ENCODE measurements at places on chromosomes 3 and 15.
A peak's percentile ranks its signal among the peaks of the same experiment; 100 is the strongest.

DNA sequence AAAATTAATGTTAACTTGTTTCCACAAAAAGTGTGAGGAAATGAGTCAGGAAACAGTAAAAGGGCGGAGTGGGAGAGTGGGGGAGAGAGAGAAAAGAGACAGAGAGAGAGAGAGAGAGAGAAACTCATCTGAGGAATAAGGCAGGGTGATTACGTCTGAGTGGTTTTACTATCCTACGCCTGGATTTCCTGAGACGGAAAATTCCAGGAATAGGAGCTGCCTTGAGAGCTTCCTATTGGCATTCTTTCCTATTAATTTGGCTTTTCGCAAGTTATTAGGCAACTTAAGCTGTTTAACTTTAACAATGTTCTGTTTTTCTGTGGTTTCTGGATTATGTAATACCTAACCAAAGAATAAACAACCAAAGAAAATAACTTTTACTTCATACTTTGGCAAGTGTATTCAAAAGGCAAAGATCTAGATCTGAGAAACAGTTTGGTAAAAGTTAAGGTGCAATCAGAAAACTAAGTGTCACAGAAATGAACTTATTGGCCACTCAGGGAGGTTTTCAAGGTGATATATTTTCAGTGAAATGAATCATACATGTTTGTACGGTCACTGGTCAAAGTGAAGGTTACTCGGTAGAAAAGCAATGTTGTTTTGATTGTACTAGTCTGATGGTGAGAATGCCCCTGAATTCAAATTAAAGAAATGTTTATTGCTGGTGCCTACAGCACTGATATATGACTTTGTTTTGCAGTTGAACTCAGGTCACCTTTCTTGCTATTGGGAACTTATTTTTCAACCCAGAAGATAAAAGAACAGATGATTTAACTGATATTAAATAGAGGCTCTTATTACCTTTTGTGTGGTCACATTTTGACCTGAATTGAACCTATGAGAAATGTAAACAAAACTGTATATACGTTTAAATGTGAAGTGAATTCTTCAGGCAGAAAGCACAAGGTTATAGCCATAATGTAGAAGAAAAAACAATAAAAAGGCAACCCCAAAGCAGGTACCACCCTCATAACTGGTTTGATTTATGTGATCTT, 39.9 kb upstream of the TNFSF10 start:
- no peak for DNase-seq

DNA sequence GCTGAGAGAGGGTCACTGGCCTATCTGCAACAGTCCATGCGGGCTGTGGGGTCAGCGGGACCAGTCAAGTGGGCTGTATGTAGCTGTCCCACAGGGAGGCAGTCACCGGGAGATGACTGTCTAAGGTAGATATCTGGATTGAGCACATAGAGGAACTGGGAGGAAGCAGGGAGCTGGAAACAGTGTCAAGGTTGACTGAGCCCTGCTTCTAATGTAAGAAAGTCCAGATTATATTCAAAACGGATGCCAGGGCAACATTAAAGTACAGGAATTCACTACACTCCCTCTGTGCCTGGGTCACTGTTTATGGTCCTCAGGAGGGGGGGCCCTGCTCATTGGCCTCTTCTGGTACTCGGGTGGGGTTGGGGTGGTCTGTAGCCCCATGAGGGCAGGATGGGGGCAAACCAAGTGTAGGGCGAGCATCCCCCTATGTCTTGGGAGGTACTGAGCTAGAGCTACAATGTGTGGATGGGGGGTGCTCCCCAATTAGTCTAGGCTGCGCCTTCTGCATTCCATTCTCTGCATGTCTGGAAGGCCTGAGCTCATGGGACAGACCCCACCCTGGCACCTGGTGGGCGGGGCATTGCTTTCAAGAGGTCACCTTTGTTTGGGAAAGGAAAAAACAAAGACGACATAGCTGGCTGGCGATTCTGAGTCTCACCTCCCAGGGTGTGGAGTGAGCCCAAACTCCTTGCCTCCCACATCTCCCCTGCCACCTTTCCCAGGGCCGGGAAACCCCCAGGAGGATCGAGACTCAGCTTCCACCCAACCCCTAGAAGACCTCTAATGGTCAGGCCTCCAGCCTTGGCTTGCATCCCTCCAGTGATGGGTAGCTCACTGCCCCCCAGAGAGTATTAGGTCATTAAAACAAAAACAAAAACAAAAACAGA, 45.1 kb upstream of the C15orf39 start:
- no peak for DNase-seq

DNA sequence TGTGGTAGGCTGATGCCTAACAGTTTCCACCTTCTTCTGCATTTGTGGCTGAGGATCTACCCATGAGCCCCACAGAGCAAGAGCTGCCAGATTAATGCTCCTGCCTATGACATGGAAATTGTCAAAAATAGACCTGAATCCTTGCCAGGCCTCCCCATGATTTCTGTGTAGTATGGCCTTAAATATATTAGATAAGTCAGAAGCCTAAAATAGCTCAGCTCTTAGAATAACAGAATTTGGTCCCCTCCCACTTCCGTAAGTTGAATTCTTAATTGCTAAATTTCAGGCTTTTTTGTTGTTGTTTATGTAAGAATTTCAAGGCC, 129.0 kb downstream of the SERPINI1 start:
- DNase-seq = no peak

DNA sequence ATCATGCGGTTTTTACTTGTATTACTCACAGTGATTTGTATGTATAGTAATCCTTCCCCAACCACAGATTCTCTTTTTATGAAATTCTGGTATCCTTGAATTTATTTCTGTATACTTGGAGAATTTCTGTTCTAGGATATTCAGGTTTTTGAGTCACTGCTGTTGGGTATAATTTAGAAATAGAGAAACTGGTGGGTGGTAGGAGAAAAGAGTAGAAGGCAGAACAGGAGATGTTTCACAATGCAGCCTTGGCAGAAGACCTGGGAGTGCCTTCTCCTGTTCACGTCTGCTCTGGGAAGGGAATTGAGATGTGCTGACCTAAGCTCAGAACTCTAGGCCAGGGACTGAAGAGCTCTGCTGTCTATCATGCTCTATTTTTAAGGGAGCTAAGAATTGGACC, 193.6 kb downstream of the EPHB1 start:
- DNase-seq = no peak

GRCh38 chr3:177201700-177202397, 4.6 kb upstream of the TBL1XR1 start:
- no peak for DNase-seq

DNA sequence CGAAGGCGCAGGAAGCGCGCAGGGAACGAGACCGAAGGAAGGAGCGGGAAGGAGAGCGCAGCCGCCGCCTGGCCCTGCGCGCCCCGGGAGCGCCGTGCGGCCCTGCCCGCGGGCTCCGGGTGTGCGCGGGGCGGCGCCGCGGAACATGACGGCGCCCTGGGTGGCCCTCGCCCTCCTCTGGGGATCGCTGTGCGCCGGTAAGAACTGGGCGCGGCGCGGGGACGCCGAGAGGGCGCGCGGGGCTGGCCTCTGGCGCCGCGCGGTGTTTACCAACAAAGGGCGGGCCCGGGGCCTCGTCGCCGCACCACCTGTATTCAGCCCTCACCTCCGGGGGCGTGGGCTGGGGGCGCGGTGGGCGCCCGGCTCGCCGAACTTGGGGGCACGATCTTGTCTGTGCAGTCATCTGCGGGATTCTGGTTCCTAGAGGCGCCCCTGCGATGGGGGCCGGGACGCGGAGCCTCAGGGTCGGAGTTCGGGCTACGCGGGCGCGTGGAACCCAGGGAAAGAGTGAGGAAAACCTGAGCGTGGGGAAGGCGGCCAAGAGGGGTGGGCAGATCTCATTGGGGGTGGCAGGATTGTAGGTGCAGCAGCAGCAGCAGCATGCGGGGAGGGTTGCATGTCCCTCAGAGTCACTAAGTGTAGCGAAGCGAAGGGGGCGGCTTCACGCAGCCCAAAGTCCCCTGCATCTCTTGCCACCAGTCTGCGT, 641 bp downstream of the ACVR2B start:
- peak; percentile 67 for DNase-seq

DNA sequence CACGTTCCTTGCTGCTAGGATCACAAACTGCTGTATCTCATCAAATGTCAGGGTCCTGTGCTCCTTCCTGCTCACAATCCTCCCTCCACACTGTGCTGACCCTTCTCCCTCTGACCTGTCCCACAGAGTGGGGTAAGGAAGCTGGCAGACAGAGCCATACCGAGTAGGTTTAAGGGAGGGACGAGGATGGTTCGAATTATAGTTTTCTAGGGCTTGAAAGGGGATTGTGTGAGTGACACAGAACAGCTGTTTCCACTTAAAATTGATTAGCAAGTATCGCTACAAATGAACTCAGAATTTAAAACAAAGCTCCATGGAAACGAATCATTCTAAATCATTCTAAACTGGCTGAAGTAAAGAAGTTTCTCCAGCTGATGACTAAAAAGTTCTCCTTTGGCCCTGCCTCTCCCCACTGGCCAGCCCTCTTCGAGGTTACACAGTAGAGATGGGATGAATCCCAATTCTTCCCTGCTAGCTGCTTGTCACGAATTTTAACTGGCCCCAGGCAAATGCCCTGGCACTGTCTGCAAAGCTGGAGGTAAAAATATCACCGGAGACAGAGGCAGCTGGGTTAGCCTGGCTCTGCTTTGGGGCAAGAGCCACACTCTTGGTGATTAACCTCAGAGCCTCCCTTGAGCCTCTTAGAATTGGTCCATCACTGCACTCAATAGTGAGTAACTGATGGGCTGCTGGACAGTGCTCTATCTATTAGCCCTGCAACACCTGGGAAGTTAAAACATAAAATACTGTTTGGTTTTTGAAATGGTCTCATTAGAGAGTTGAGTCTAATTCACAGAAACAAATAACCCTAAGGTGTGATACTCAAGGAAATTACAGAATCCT, 194.9 kb downstream of the CHST2 start:
- DNase-seq = no peak

DNA sequence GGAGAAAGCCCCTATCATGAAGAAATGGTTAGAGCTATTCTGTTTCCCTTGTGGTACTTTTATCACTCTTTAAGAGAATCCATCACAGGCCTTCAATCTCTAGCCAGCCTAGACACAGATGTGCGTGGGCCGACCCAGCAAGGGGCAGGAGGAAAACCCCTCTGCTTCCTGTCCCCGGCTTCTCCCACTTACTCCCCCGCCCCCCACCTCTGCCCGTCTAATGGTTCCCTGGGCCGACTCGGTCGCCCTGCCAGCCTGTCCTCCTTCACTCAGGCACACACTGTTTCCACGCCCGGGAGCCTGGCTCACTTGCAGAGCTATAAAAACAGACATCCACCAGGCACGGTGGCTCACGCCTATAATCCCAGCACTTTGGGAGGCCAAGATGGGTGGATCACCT, 58.3 kb upstream of the TFRC start:
- DNase-seq = no peak

DNA sequence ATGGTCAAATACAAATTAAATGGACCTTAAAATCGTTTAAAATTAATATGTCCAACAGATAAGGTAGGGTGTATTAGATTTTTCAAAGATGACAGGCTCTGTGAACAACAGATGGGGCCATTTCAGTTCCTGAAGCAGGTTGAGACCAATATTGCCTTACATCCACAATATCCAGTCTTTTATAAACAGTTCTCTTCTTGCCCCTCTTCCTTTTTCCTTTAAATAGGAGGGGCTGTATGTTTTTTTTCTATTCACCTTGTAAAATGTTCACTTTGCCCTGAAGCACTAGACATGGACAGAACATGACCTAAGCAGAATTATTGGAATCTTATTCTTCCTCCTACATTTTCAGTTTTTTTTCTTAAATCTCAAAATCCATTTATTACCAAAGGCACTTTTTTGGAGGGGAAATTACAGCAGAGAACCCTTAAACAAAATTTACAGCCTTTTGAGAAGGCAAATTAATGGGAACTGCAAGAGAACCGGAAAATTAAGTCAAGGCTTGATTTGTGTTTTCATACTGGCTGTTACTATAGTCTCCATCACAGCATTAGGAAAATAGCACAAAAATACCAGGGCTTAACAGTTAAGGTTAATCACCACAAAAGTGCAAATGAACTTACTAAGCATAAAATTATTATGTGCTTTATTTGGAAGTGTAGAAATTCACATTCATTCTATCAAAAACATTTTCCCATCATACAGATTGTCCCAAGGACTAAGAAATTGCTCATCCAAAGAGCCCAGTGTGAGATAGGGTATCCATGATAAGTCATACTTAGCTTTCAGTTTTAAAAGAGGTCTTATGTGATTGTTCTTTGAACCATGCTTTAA, 55.8 kb downstream of the CMSS1 start:
- no peak for DNase-seq

- DNase-seq = no peak
Observed at GRCh38 chr3:4885316-4885715, 93.9 kb upstream of the BHLHE40 start.

GRCh38 chr15:38672814-38673670, 108.4 kb upstream of the RASGRP1 start:
- DNase-seq = no peak

GRCh38 chr15:75646944-75647364, 758 bp upstream of the SNX33 start:
- no peak for DNase-seq

GRCh38 chr3:113295463-113295862, 84.1 kb downstream of the BOC start:
- DNase-seq = no peak

GRCh38 chr15:60344987-60345386, 52.8 kb downstream of the ANXA2 start:
- DNase-seq = no peak

- no peak for DNase-seq
Observed at GRCh38 chr3:39419742-39420315, 13.3 kb downstream of the RPSA start.

DNA sequence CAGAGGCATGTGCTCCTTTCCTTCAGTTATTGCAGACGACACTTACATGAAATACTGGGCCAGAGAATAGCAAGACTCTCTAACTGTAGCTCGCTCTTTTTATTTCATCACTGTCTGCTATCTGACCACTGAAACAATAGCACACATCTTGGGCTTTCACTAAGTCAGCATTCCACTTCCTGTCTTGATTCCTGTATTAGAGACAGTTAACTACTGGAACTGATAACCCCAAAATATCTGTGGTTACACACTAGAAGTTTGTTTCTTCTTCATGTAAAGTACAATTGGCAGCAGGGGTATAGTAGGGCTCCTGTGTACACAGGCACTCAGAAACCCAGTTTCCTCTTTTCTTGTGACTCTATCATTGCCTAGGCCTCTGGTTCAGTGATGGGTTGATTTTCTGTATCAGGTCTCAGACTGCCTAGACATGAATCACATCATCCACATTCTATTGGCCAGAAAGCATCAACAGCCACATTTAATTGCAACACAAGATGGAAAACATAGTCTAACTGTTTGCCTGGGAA, 230.2 kb upstream of the CD96 start:
- DNase-seq = no peak

DNA sequence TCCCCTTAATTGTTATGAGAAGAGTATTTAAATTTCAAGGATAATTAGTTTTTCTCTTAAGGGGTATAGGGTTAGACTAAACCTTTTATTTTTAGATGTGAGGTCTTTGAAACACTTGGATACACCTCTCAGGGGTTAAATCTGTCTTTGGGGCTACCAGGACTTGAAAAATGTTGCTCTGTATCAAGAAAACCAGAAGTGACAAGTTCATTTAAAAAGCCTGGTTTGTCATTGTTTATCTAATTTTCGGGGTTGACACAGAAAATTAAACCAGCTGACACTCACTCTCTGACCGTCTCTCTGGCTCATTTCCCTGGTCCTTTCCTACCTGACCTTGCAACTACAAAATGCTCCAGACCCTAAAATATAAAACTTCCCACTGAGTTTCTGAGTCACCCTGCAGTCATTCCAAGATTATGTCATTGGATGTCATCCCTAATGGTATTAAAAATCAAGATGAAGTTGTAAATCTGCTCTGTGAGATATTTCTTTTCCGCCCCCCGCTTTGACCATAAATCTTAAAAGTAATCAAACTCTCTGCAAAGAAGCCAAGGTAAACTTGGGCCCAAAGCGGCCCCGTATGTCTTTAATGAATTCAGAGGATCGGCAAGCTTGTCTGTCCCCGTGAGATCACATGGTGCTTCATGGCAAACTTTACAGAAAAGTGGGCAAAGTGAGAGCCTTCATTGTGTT, 32.9 kb upstream of the SKOR1 start:
- DNase-seq = no peak

Data from activated naive CD8-positive, alpha-beta T cell treated with anti-CD3 and anti-CD28 coated beads, Interleukin-2, amount 10 ng/mL, durations not matched to agents 7 days and 5 days (primary cell).